Thoracic aorta (tissue), 2 donors: ENCODE measurements at places on chromosomes 2 and 18. TPM values are rescaled to one million over a fixed set of nuclear protein-coding genes. Genes with fewer than 3 reads are reported as not detected.

DNA sequence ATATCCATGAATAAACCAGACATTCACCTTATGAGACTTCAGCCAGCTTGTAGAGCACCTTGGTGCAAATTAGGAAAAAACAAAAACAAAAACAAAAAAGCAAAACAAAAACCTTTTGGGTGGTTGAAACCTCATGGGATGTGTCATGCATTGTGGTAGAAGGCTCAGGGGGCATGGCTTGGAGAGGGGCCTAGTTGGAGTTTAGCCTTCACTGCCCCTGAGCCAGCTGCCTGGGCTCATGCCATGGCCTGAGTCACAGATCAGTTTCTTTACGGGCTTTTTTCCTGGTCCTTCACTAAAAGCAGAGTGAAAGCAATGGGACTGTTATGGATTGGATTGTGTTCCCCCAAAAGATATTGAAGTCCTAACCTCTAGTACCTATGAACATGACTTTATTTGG, 22.0 kb upstream of the DAPL1 start:
- DNase-seq = peak; percentile 38

Gene VIT
- total RNA-seq = 23.9 TPM

GRCh38 chr18:64405161-64405560, 256.3 kb upstream of the LINC00305 start:
- DNase-seq = no peak

DNA sequence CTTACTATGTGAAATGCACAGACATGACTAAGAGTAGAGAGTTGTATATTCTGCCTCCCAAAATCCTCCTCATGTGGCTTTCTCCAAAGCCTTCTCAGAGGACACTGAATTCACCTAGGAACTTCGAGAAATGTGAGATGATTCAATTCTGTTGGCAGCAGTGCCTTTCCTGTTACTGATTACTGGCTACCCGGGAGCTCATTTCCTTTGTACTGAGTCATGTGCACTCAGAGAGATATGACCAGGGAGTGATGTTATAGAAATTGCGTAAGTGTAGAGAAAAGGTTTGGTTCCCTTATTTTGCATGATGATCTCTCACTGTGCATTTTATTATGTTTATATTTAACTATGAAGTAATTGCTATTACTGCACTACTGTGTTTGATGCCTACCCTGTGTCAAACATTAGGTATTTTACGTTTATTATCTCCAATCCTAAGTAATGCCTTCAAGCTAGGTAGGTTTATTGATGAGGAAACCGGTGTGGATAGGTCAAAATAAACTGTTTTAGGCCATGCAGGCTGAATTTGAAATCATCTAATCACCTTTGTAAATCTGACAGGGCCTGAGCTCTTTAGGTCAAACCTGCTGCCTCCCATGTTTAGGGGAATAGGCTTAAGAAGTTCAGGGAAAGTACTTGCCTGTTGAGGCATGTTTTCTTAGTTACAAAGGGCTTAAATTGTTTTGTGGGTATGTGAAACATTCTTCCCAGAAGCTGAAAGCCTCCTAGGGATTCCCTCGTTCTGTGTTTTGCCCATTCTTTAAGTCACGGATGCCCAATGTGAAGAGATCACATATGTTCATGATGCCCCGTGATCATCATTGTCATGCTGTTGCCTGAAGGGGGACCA, 86.8 kb downstream of the FMNL2 start:
- peak; percentile 36 for DNase-seq

GRCh38 chr18:69628774-69629359, 228.2 kb downstream of the DOK6 start:
- no peak for DNase-seq

Gene C2orf66
- not detected for total RNA-seq

Gene ARHGAP28
- 1.8 TPM for total RNA-seq

Gene PLCD4
- 1.6 TPM for total RNA-seq

Gene CD8B2
- total RNA-seq = not detected

Gene GAL3ST2
- 0.49 TPM for total RNA-seq

DNA sequence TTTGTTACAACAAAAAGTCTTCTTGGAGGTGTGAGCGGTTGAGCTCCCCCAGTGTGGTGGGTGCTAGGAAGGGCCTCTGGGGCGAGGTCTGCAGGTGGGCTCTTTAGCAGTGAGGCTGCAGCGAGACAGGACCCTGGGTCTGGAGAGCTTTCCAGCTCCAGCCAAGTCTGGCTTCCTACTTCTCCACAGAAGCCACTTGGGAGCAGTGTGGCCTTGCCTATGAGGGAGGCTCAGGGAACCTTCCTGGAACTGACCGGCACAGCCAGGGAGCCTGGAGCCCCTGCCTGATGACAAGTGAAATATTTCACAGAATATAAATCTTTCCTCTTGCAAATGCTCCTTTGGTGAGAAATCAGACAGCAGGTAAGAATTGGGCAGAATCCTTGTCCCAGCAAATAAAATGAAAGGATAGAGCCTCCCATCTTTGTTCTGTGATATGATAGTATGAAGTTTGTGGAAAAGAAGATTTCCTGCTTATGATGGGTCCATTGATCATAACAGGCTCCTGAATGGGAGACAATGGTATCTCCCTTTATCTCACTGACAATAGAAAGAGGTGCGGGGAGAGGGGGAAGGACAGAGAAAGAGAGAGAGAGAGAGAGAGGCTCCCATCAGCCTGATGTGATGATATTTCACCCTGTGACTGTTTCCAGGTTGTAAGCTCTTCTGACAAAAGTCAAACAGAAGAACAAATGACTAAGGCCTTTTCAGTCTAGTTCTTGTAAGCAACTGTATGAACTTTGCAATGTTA, 289.8 kb upstream of the SPRED2 start:
- no peak for DNase-seq
